ENCODE measurements at places on chromosomes 3 and 15.

GRCh38 chr3:110419096-110419495, 652.5 kb upstream of the NECTIN3 start:
- DNase-seq, result no peak

DNA sequence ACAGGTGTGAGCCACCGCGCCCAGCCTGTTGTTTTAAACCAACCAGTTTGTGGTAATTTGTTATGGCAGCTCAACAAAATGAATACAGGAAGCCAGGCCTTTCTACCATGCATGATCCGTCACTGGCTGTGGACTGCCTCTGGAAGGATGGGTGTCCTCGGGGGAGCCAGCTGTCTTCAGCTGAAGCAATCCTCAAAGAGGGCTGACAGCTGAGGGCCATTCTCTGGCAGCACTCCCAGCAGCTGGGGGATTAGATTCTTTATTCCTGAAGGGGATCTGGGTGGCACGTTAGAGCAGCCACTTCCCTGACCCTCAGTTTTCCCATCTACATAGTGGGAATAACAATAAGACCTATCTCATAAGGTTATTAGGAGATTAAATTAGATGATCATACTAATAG, 24.4 kb downstream of the POLR2M start:
- DNase-seq, result no peak

DNA sequence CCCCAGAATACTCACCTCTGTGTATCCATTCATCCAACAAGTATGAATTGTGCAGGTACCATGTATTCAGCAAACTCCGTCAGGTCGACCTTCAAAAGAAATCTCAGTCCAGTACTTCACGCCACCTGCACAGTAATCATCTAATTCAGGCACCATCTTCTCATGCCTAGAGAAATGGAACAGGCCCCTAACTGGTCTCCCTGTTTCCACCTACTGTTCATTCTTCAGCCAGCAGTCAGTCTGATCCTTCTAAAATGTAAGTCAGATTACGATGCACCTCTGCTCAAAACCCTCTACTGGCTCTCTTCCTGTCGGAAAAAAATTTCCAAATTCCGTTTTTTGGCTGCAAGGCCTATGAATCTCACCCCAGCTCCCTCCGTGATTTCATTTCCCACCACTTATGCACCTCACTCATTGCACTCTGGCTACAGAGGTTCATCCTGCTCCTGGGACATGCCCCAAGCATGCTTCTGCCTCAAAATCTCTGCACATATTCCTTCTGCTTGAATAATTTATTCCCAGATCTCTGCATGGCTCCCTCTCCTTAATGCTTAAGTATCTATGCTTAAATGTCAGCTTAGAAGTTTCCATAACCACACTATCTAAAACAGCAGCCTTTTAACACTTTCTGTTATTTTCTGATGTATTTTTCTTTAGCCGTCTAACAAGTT, 47.5 kb upstream of the PPP2R3A start:
- DNase-seq, result no peak

DNA sequence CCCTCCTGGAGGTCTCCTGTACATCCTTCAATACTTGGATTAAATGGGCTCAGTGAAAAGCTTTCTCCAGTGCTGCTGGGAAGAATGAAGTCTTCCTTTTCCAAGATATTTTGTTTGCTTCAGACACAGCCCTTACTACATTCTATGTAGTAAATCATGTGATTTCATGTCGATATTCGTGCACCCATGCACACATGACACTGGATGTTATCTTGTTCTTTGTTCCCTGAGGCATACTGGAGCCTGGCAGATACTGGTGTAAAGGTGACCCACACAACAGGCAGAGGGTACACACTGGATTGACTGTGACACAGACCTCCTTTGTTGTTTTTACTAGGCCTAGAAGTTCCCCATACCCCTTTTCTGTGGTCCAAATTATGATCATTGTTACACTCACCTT, 40.3 kb upstream of the ATP2C1 start:
- no peak for DNase-seq

- peak; percentile 77 for DNase-seq
These were observed 31.8 kb downstream of the IRAK2 start for GRCh38 chr3:10196389-10197052.

DNA sequence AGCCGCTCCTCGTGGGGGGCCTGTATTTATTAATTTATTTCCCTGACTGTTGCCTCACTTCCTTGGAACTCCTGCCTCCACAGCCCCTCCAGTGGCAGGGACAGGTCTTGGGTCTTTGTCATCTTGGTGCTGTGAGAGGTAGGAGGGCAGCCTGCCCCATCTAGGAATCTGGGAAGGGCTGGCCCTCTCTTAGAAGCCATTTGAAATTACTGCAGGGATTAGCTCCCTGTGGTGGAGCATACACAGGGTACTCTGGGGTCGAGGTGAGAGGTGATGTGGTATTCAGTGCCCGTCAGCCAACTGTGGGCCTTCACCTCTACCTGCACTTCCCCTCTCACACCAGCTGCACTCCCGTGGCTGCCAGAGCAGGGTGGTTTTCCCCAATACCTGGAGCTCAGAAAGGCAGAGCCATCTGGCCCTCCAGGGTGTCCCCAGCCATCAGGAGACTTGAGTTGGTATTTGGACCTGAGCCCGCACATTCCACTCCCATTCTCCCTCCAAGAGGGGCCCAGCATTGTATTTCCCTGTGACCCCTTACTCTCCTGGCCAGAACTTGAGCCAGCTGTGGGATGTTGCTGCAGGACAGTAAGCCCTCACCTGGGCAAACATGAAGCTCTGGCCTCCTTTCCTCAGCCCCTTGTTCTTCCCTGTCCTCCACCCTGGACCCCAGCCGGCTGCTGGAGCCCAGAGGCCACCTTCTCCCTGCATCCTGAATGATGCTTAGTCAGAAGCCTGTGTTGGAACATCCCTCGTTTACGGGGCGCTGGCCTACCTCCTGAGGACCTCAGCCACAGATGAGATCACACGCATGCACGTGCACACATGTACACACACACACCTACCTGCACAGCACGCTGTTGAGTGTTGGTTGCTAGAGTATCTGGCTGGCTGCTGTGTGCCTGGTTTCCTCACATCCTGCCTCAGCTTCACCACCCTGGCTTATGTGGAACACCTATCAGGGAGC, 2.0 kb upstream of the JMJD7 start:
- no peak for DNase-seq

- DNase-seq, result no peak
These were observed 368.2 kb downstream of the GBE1 start for GRCh38 chr3:81393251-81393650.

DNA sequence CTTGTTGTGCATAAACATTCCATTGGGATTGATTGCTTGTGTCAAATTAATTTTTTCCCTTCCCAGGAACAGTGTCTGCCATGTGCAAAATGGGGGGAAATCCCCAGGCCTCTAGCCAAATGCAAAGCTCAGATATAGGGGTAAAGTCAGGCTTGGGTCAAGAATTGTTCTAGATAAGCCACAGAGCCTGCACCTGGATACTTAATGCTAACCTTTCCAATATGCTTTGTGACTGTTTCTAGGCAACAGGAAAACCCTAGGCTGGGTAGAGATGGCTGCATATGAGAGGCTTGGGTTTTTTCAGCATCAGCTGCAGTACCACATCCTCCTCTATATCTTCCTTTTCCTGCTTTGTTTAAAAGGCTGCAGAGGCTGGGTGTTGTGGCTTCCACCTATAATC, 61.9 kb upstream of the ROPN1 start:
- no peak for DNase-seq

All from GM03348 (cell line).